ENCODE measurements at places on chromosomes 7 and 10.

DNA sequence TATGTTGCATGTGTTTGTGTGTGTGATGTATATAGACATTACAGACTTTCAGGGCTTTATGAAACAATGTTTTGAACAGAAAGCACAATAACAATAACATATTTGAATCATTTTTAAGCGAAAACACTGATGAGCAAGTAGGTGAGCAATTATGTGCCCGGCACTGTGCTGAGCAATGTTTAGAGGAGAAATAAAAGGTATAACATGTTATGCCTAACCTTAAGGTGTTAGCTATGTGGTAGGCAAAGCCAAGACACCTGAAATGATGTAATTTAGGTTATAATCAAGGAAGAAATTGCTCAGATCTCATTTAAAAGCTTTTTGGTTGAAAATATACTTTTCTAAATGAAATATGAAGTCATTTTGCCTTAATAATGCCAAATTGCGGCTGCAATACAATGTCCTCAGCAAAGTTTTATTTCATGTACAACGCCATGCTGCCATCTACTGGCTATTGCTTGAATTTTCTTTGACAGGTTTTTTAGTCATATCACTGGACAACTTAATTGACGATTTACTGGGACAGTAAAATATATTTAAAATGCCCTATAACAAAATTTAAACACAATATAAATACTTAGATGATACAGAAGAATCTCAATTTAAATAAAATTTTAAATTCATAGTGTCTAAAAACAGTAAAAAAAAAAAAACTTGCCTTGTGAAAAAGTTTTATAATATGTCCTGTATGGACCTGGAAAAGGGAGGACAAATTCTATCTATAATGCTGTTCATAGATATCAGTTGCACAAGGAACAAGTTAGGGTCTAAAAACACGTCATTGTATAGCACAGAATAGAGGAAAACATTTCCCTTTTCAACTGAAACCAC is 131.1 kb upstream of the CDK1 start:
- peak; percentile 49 for DNase-seq

- no peak for DNase-seq
Measured at GRCh38 chr10:103882285-103883007, 27.1 kb upstream of the SH3PXD2A start.

DNA sequence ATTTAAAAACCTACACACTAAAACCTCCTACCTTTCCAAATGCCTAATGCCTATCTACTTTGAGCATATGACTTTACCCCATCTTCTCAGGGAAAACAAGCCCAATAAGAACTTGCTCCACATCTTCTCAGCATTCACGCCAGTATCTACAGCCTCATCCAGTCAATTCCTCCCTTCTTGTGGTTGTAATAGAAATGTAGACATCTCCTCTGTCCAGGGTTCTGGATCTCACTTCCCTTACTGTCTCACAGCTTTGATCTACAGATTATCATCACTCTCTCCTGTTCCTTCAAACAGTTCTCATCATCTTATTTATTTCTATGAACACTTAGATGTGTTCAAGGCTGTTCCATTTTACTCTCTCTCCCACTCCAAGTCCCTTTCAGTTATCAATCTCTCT is 70.4 kb upstream of the NOBOX start:
- no peak for DNase-seq

- DNase-seq: no peak
Measured at GRCh38 chr7:33339074-33339790, 209.9 kb downstream of the BBS9 start.

GRCh38 chr7:31785101-31785500 is 98.1 kb downstream of the PPP1R17 start:
- DNase-seq: no peak

GRCh38 chr10:78321000-78321399 is 287.3 kb downstream of the RPS24 start:
- no peak for DNase-seq

GRCh38 chr7:80847027-80847426 is 71.8 kb downstream of the SEMA3C start:
- no peak for DNase-seq

GRCh38 chr7:105916603-105917002 is 40.2 kb upstream of the ATXN7L1 start:
- DNase-seq: no peak

DNA sequence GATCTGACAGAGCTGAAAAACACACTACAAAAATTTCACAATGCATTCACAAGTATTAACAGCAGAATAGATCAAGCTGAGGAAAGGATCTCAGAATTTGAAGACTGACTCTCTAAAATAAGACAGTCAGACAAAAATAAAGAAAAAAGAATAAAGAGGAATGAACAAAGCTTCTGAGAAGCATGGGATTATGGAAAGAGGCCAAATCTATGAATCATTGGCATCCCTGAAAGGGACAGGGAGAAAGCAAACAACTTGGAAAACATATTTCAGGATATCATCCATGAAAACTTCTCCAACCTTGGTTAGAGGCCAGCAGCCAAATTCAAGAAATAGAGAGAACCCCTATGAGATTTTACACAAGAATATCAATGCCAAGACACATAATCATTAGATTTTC is 804.8 kb upstream of the IGFBP3 start:
- DNase-seq: no peak

DNA sequence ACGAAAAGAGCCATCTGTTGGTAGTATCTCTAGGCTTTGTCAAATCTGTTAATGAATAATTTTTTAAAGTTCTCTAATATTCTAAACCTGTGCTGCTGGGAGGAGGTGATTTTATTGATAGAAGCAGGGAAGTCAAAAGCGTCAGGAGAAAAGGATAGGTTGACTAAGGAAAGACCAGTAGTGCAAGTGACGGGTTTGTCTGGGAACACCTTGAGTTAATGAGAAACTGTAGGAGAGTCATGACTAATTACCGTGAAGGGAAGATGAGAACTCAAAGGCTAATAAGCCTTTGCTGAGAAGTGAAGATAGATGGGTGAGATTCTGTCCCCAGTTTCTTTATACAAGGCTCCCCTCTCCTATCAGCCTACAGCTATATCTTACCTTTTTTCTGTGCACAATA is 5.0 kb upstream of the PDK4 start:
- DNase-seq: no peak

- DNase-seq: no peak
Measured at GRCh38 chr7:42217053-42217452, 20.0 kb downstream of the GLI3 start.

DNA sequence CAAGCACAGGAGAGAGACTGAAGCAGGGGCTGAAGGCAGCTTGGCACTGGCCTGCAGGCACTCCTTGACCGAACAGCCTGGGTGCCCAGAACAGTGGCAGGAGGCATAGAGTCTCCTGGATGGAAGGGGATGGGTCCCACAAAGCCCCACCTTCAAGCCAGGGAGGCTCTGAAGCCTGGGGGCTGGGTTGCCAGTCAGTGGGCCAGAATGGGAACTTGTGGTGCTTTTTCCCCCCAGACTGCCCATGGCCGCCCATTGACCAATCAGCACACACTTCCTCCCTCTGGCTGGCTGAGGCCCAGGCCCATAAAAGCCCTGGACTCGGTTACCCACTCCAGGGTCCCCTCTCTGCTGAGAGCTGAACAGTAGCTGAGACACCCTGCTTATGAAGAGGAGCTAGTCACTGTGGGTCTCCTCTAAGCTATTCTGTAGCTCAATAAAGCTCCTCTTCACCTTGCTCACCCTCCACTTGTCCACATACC is 109.6 kb downstream of the ELAPOR2 start:
- DNase-seq: no peak

GRCh38 chr10:124715439-124715838 is 28.7 kb downstream of the FAM53B start:
- no peak for DNase-seq

- no peak for DNase-seq
Measured at GRCh38 chr7:18153183-18153748, 125.6 kb upstream of the PRPS1L1 start.

- no peak for DNase-seq
Measured at GRCh38 chr7:85716353-85716752, 529.5 kb upstream of the SEMA3D start.

DNA sequence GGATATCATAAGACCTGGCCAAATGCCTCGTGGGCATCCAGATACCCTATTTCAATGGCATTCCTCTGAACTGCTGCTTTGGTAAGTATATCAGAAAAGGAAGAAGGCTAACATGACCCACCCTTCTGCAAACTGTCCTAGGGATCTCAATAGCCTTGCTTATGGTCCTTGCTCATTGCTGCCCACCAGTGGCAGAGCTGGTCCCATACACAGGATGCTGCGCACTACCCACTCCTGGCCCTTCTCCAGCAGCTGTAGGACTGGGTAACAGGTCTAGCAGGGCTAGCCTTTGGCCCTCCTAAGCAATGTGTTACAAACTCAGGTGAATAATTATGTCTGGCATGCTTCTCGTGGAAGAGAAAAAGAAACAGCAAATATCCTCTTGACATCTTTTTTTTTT is 72.5 kb downstream of the C10orf90 start:
- peak; percentile 35 for DNase-seq
